ENCODE measurements at places on chromosomes 7 and 10.

DNA sequence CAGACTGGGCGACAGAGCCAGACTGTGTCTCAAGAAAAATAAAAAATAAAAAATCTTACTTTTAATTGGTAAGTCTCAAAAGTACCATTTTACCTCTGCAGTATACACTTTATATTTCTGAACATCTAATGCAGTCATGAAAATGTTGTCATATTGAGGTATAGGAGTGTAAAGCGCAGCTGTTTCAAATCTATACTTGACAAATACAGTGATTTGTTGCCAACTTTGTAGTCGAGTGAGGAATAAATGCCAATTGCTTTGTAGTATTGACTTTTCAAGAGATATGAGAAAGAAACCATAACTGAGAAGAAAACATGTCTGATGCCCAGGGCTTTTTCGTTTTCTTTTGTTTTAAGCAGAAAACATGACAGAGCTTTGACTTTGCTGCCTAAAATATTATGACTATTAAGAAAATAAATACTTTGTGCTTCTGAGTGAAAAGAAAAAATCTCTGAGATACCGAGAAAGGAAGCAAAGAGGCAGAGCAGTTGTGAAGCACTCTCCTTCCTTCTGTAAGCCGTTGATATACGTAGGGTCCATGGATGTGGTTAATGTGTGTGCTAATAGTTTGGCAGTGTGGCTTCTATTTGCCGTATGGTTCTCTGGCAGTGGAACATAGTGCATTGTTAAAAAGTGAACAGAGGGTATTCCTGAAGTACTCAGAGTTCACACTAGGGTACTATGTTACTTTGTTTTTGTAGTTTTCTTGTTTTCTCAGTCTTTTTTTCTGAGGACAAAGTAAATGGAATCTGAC lies 38.2 kb downstream of the AVL9 start:
- no peak for DNase-seq

DNA sequence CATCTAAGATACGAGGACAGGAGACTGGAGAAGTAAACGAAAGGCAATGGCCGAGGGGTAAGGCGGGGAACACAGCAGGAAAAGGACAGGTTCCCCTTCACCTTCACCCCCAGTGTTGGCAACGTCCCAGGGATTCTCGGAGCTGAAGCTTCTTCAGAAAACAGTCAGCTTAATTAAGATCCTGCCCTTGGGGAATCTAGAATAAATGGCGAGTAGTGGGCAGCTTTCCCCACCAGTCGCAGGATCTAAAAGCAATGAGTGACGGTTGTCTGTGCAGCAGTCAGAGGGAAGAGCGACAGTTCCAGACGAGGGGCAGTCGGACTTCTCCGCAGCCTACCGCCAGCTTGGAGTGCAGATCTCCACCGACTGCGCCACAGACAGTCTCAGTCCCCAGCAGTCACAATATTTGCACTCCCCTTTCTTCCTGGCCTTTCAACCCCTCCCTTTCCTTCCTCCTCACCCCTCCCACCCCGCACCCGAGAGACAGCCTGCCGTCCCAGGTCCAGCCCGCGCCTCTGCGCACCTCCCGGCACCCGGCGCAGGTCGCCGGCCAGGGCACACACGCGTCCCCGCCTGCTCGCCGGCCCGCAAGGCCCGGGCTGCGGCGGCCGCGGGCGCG lies 10.9 kb upstream of the SP8 start:
- DNase-seq: no peak

GRCh38 chr10:61684894-61685507 lies 22.3 kb downstream of the CABCOCO1 start:
- DNase-seq: no peak

- no peak for DNase-seq
Measured at GRCh38 chr7:142654398-142654797, 94.9 kb upstream of the PRSS1 start.

GRCh38 chr10:125039354-125039769 lies 97.4 kb downstream of the ZRANB1 start:
- no peak for DNase-seq

- DNase-seq: no peak
Measured at GRCh38 chr7:85114342-85114741, 72.5 kb downstream of the SEMA3D start.

DNA sequence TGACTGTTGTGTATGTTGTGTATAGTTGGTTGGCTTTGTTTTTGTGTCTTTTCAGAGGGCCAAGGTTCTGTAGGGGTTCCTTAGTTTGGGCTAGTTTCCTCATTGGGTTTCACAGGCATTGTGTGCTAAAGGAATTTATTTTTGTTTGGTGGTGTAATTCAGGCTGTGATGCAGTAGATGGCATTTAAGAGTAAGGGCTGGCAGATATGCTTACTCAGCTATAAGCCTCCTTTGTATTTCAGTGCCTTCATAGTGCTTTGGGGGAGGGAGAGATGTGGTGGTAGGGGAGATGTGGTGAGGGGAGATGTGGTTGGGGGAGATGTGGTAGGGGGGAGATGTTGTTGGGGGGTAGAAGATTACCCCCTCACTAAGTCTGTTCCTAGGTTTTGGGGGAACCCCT lies 91.7 kb downstream of the SLC25A40 start:
- peak; percentile 6 for DNase-seq

DNA sequence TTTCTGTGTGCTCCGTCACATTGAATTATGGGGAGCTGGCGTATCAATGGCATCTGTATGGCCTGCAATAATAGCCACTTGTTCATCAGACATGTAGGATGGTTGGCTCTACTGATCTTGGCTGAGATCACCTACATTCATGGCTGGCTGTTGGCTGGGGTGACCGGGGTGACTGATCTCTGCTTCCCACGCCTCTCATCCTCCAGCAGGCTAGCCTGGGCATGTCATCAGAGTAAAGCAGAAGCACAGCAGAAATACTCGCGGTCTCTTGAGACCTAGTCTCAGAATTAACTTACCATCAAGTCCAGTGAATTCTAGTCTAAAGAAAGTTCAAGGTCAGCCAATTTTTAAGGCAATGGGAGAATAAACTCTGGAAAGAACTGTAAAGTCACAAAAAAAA lies 257.7 kb upstream of the GLI3 start:
- DNase-seq: no peak

DNA sequence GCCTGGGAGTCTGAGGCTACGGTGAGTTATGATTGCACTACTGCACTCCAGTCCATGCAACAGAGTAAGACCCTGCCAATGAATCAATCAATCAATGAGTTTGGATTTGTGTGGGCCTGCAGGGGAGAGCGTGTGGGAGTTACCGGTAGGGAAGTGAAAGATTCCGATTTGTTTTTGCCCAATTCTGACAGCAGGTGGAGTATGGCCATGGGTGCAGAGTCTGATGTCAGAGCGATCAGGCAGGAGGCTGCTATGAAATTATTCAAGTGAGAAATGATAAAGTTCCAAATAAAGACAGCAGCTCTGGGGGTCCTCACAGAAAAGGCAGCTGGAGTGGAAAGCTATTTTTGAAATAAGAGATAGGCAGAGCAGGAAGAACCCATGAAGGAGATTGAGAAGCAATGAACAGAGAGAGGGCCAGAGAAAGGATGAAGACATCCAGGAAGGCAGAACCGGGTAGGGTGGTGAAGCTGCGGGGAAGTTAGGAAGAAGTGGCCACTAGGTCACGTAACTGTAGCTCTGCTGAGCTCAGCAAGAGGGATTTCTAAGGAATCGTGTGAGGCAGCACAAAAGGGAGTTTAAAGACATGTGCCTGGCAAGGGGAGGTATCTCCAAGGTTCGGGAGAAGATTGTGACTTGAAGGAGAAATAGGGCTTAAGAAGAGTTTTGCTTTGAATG lies 93.7 kb upstream of the NMT2 start:
- DNase-seq: peak; percentile 7

GRCh38 chr10:117455346-117455745 lies 80.1 kb upstream of the PDZD8 start:
- no peak for DNase-seq

DNA sequence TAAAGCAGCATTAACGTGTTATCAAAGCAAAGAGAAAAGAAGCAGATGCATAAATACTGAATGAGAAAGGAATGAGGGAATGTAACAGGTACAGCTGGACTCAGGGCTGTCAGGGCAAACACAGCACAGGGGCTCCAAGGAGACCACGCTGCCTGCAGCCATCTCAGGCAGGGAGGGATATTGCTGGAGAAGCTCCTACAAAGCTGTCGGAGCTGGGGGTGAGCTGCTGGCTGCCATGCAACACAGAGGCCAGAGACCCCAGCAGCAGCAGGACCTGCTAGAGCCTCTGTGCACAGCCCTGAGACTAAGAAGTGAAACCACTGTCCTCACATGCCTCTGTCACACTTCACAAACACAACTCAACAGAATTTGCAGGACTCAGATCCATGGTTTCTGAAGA lies 235.8 kb downstream of the DIP2C start:
- DNase-seq: no peak

GRCh38 chr7:71459132-71459531 lies 327.2 kb downstream of the GALNT17 start:
- DNase-seq: no peak

DNA sequence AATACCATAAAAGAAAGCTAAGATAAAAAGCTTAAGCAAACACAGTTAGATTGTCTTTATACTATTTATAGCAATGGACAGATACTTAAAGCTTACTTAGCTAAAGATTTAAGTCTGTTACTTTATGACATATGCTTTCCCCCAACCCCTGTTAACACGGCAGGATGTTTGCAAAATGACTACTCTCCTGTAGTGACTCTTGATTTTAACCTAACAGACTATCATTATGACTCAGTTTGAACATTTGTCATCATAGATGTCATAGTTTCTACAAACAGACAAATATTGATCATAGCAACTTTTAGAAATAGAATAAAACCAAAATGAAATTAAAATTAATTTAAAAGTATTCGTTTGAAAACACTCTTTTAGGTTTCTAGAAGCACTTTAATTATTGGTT lies 7.8 kb upstream of the COMMD3 start:
- DNase-seq: no peak

DNA sequence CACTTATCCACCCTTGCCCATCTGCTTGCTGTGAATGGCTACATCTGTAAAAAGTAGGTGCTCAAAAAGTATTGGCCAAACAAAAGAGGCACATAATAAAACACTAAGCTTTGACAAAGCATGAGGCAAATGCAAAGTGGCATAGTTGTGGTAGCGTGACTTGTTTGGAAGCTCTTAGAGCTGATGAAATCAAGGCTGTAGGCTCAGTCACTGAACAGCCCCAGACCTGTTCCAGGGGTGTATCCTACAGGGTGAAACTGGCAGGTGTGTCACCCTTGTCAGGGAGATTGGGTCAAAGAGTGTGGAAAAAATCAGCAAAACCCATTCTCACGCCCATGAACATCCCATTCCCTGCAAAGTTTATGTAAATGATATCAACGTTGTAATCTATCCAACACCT lies 427.4 kb downstream of the PLXNA4 start:
- no peak for DNase-seq

DNA sequence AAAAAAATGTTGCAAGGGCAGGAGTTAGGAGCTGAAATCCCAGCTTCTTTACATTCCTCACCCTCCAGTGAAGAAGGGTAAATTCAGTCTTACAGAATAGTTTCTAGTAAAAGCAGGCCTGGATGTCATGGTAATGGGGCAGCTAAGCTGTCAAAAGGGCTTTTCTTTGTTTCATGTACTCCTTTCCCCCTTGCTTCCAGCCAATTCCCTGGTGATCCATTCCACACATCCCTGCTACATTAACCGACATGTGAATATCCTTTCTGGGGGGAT lies 36.0 kb downstream of the RHEB start:
- no peak for DNase-seq
